ENCODE measurements at places on chromosomes 1 and 21.

GRCh38 chr1:155466996-155467395 is 95.6 kb downstream of the ASH1L start:
- DNase-seq = no peak

DNA sequence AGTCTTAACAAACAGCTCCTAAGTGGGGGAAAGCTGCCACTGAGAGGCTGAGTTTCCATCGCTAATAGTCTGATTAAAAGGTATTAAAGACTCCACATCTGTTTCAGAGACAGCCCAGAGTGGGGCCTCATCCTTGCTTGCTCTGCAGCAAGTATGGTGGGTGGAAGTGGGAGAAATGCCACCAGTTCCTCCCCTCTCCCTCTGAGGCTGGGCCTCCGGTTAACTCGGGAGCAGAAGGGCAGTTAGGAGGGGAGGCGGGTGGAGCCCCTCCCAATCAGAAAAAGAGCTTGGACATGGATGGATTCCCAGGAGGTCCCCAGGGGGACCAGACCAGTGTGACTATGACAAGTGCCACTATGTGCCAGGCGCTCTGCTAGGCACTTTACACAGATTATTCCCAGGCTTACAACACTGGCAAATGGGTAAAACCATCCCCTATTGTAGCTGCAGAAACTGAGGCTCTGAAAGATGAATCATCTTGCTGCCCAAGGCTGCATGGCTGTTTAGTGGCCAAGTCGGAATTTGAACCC is 11.4 kb upstream of the ASCL5 start:
- no peak for DNase-seq

DNA sequence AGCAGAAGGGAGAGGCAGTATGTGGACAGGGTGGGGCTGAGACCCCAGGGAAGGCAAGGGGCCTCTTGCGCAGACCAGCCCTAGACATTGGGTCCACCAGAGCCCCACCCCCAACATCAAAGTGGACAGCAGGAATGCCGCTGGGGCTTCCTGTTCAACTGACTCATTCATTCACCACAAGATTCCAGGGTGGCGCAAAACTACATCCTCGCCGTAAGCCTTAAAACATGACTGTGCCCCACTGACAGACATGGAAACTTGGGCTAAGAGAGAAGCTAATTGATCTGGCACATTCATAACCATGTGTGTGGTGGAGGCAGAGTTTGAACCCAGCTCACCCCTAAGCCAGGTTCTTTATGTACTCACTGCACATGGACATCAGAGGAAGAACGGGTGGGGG is 14.0 kb downstream of the COL16A1 start:
- DNase-seq = peak; percentile 26

DNA sequence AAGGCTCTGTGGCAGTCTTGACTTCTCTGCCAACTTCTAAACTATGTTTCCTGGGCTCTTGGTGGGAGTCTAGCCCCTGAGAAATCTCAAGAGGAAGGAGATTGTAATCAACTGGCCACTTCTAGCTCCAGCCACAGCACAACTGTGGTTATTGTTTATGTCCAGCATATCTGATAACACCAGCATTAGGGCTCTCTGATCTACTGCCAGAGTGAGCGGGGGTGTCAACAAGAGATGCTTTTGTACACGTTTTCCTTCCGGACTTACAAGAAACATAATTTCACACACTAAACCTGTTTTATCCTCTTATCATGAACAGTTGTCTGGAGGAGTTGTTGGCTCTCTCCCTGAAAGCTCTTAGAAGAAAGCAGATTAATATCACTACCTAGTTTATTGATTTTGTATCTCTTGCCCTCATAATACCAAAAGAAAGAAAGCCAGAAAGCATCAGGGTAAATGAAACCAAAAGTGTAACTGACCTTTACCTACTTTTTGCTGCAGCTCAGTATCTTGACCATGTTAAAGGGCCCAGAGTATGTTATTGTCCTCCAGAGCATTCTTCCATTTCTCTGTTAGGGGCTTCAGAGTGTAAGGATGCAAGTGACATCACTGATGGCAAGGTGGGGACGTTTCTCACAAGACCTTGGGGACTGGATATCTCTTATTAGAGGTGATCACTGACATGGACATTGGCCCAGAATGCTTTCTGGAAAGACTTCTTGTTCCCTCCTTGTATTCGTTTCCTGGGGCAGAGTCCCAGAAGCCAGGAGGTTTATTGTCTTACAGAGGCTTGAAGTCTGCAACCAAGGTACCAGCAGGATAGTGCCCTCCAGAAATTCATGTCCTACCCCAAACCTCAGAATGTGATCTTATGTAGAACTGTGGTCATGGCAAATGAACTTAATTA is 9.6 kb upstream of the SH2D1B start:
- DNase-seq = no peak

DNA sequence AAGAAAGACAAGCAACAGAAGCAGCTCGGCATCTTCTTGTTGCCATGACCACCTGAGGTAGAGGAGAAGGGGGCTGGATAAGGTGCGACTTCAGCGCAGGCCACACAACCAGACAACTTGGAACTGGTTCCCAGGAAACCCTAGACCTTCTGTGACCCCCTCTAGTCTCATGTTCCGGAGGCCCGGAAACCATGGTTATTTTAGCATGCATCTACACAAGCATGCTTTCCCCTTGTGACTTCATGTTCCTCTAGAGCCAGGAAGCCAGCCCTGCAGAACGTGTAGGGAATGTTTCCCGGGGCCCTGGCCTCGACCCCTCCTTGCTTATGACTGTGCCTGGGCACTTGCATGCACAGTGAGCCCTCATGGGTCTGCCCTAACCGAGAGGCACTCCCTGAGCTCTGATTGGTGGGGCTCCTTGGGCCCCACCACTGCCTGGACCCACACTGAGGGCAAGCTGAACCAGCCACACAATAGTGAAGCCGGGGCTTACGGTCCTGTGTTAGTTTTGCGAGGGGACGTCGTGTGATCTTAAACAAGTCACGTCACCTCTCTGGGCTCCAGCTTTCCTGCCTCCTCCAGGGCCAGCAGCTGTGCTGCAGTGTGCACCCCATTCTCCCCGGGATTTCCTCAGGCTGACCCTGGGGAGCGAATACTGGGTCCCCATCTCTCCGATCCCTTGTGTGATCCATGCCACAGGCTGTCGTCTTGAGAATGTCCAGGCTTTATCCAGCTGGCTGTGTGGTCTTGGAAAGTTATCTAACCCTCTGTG is 12.0 kb upstream of the MX2 start:
- no peak for DNase-seq

- DNase-seq = no peak
These were observed 32.5 kb upstream of the SSX2IP start for GRCh38 chr1:84722794-84723193.

DNA sequence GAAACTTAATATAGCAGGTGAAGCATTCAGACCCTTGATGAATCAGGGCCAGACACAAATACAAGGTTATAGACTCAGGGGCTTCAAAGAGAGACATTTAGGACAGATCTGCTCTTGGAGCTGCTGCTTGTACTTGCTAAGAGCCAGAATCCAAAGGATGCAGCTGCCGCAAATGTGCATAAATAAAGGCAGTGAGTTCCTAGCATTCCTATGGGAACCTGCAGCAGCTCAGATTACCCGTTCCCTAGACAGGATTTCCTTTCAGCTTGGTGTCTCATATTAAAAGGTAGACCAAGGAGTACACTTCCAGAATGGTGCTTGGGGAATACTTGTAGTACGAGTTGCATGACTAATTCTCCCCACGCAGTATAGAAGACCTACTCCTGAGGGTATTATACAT is 9.7 kb upstream of the LRRC53 start:
- no peak for DNase-seq

- DNase-seq = no peak
These were observed 58.9 kb downstream of the CD46 start for GRCh38 chr1:207810606-207811295.

DNA sequence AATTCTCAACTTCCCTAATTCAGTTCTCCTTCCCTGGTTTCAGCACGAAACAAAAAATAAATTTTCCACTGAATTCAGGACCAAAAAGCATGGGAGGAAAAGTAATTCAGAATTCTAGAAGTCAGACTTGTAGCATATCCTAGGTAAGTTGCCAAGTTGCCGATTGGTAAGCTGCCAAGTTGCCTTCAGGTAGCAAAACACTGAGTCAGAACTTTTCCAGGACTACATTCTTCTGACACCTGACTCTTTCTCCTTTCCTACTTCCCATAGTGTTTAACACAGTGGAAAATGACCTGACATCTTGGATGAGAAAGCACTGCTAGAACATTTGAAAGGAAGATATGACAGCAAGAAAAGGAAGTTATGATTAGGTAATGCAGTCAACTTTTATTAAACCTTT is 322.8 kb downstream of the SPATA17 start:
- DNase-seq = no peak

DNA sequence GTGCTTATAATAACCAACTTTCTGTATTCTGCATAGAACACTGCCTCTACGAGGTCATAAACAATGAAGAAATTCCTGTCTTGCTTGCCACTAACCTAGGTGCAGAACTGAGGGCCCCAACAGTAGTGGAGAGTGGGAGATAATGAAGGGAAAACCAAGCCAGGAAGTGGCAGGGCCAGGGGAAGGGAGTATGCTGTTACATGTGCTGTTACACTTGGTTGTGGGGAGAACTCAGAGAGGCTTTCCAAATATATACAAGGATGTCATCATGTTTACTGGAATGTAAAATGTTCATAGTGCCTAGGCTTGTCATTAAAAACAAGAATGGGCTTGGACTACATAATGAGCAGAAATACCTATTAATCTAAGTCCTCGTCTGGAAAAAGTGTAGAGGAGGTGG is 31.1 kb downstream of the NHLH2 start:
- DNase-seq = no peak

DNA sequence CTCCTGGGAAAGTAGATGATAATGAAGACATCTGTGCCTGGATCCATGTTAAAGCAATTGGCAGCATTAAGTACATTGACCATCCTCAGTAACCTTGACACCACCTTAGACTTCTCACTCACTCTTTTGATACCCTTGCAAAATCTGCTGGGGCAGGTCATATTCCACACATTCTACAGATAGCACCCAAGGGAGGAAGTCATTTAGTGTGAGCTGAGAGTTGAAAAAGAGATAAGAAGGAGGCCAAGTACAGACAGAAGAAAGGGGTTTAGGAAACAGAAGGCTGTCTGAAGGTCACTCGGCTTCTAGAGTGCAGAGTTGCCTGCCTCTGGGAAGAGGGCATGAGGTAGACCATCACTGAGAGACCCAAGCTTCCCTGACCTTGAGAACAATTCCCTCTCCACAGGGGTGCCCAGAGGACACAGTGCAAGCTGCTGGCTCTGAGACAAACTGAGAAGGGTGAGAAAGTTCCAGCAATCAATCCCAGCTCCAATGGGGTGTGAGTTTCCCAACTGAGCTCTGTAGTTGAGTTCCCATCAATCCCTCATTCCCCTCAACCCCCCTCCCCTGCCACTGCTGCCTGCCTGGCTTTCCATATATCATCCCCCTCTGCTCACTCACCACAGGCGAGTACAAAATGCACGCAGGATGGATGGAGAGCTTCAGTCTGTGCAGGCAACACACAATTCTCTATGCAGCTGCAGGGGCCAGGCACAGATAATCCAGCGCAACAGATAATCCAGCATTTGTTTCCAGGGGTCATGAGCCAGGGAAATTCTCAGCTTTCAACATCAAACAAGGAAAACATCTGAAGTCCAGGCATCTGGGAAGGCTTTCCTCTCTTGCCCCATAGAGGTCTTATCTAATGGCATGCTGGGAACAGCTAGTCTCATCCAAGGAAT is 7.4 kb upstream of the MOB3C start:
- no peak for DNase-seq

GRCh38 chr1:156862584-156862983 is 1.9 kb downstream of the NTRK1 start:
- no peak for DNase-seq

GRCh38 chr1:87119541-87120140 is 205.2 kb downstream of the HS2ST1 start:
- DNase-seq = no peak

- DNase-seq = peak; percentile 11
These were observed 102.8 kb downstream of the CLIC6 start for GRCh38 chr21:34771512-34772028.

DNA sequence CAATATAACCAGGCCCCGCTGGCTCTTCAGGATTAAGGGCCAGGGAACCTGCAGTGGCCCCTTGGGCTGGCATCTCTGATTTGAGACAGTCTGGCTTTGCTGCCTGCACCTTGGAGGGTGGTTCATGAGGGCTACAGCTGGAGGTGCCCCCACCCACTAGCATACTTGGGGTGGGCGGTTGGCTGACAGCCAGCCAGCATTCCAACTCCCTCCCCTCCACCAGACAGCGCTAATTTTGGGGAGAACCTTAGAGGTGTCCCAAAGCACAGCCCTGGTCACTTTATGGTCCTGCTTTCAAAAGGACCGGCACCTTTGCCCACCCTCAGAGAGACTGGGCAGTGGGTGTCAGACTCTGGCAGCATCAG is 180.7 kb upstream of the VAMP3 start:
- DNase-seq = no peak

DNA sequence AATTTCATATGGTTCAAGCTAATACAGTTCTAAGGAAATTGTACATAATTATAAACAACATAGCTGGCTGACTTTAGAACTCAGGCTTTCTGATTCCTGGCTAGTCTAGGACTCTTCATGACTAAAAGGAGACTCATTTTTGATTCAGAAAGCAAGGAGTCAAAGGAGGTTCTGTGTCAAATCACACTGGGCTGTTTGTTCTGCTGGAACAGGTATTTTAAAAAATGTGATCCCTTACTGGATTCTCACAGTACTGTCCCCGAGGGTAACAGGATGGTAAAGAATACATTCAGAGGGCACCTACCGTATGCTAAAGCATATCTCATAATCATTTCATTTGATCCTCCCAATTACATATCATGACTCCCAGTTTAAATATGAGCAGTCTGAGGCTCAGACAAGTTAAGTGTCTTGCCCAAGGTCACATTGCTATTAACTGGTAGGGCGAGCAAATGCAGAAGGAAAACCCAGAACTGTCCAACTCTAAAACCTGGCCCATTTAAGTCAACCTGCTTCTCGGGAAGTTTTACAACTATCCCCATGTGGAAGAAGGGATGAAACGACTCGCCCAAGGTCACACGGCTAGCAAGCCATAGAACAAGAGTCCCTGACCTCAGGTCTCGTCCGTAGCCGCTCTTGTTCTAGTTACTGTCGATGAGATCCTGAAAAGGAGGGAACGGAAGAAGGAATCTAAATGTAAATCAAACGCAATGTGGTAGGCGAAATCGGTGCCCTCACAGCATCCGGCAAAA is 675 bp downstream of the MYSM1 start:
- DNase-seq = peak; percentile 22

GRCh38 chr1:235491644-235492043 is 12.6 kb downstream of the B3GALNT2 start:
- DNase-seq = no peak

GRCh38 chr1:172140072-172140471 is 280.4 kb upstream of the C1orf105 start:
- DNase-seq = no peak

- DNase-seq = peak; percentile 23
These were observed 31.1 kb upstream of the MTF1 start for GRCh38 chr1:37890378-37891014.

All from CD14-positive monocyte (primary cell).